ENCODE measurements at places on chromosomes 11 and 22.

DNA sequence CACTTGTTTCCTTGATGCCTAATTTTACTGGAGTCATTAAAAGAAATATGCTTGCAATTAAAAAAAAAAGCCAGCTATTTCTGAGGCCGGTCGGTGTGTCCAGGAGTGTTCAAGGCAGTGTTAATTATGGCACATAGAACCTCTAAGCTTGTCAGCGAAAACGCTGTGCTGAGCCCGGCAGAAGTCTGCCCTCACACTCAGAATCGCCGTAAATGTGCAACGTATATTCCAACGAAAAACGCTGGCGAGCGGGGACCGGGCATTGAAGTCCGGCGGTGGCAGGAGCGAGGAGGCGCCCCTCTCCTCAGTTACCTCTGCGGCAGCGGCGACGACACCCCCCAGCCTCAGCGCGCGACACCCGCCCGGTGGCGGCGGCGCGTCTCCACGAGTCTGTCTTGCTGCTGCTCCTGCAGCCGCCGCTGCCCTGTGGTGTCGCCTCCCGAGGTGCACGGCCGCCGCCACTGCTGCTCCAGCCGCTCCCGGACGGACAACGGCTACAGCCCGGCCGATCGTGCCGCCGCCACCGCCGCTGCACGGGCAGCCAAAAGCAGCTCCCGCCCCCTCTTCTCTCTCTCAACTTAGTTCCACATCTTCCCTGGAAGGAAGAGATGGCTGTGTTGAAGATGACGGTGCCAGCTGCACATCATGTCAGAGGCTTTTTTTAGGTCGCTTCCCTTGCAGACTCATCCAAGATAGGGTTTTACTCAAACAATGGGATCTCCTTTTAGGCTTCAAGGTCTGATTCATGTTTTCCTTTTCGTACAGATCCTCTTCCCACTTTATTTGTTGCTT is 56.0 kb downstream of the JAM3 start:
- peak; percentile 7 for DNase-seq

- no peak for DNase-seq
Measured at GRCh38 chr22:50027639-50028537, 15.3 kb upstream of the IL17REL start.

DNA sequence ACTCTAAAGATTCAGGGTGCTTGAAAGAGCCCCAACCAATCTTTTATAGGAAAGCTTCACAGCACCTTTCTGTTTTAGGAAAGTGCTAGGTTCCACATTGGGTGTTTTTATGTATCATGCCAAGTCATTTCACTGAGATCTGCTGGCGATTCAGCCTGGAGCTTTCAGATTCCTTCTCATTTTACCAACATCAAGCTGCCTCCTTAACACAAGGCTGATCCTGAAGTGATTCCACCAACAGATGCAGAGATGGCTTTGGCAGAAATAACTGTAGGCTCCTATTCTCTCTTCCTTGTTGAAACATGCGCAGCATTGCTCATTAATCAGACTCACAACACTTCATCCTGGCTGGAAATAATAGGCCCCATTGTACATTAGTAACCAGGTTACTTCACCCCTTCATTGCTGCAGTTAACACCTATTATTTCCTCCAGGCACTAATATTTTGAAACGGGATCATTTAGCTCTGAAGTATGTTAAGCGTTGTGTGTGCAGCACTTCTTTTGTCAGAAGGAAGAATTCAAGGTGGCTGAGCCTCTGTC is 89.0 kb downstream of the OPCML start:
- no peak for DNase-seq

- DNase-seq, result no peak
Measured at GRCh38 chr11:119706887-119707286, 22.1 kb downstream of the NECTIN1 start.

GRCh38 chr11:33021937-33022336 is 6.3 kb downstream of the DEPDC7 start:
- no peak for DNase-seq

DNA sequence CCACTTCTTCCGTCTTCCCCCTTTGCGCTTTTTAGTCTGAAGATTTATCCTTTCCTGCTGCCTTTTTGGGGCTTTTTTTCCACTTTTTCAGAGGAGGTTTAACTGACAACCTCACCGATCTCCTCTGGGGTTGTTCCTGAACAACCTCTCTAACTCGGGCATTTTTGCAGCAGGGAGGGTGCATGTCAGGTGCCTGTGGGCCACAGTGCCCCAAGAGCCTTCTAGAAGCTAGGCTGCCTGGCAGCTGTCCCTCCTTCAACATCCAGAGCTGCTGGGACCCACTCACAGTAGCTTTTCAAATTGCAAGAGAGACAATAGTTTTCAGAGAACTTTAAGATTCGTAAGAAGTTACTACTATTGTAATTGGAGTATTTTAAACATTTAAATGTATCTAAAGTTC is 1112.4 kb upstream of the CNTN5 start:
- no peak for DNase-seq

DNA sequence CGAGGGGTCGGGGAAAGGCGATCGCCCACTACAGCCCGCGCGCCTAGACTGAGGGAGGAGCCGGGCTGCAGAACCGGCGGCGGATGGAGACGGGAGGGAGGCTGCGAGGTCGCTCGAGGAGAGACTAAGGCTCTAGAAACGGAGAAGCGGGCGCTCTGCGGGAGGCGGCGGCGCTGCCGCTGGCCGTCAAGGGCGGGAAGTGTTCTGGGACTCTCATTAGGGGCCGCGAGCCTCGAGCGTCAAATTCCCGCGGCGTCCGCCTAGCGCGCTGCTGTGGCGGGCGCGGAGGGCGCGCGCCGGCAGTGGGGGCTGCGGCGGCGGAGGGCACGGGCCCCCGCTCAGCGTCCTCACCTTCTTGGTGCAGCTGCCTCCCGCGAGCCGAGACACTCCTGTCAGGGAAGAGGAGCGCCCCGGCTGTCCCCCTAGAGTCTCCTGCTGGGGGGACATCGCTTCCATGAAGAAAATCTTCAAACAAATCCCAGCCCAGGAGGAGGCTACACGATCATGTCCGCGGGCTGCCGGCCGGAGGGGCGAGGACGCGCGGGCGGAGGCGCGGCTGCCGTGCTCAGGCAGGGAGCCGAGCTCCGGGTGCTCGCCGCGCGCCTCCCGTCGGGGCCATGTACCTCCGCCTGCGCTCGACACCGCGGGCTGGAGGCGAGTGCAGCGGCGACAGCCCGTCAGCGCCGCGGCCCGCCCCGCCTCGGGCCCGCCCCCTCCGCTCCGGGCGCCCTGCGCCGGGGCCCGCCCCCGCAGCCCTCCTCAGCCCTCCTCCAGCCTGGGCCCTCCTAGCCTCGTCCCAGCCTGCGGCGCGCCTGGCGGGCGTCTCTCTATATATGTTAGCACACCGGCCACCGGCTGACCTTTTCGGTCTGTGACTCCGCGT is at the start of gene ARHGAP20:
TSS of gene ARHGAP20 (minus strand) at position 662 of the 883 bp plus-strand sequence. CDS start at position 456, 206 bp downstream.
- peak; percentile 78 for DNase-seq

All from HCEC 1CT (cell line).